Nucleus accumbens (tissue), 56 donors: ENCODE measurements at places on chromosomes 3 and 15.

GRCh38 chr3:43866529-43867353, 176.0 kb downstream of the ABHD5 start:
- DNase-seq: no peak

GRCh38 chr3:128549283-128550112, 56.5 kb upstream of the GATA2 start:
- DNase-seq: no peak

- DNase-seq: no peak
Measured at GRCh38 chr15:35440265-35440664, 105.7 kb downstream of the DPH6 start.

DNA sequence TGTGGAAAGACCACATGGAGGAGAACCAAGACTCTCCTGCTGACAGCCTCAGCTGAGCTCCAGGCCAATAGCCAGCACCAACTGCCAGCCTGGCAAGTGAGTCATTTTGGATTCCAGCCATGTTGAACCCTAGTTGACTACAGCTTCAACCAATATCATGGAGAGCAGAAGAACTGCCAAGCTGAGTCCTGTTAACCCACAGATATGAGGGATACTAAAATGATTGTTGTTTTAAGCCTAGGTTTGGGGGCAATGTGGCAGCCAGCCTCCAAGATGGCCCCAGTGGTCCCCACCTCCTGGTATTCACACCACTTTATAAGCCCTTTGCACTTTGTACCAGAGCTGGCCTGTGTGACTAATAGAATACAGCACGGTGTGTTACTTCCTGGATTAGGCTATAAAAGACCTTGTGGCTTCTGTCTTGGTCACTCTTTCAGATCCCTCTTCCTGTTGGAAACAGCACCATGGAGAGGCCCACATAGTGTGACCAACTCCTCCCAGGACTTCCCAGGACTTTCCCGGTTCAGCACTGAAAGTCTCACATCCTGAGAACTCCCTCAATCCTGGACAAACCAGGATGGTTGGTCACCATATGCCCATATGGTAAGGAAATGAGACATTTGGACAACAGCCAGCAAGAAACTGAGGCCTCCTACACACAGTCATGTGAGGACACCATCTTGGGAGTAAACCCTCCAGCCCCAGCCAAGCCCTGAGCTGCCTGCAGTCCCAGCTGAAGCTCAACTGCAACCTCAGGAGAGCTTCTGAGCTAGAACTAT, 32.4 kb upstream of the CDV3 start:
- DNase-seq: no peak

- DNase-seq: no peak
Measured at GRCh38 chr3:30476368-30477084, 129.9 kb upstream of the TGFBR2 start.

DNA sequence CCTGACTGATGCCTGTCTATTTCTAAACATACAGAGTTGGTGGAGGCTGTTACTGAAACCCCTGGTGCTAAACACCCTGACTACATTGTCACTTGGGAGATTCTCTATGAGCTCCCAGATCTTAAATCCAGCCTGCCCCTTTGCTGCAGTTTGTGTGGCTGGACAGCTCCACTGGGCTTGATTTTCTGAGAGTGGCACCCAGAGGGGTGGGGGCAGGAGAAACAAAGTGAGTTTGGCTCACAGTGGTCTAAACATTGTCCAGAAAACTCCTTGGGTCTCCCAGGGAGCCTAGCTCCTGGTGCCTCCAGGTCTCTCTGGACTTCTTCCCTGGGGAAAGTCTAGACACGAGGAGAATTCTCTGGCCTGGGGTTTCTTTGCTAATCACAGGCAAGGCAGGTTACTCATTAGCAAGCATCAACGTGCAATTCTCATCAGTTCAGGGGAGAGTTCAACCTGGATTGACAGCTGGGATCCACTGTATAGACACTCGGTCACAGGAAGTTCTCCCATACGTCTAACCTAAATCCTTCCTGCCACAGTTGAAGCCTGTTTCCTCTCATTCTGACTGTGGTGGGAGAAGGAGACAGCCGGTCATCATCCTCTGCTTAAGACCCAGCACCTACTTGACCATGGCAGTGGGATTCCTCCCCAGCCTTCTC, 7.1 kb upstream of the DLL4 start:
- no peak for DNase-seq

- DNase-seq: peak; percentile 50
Measured at GRCh38 chr3:8663177-8664061, 18.8 kb upstream of the SSUH2 start.

GRCh38 chr15:100653608-100654007, 51.2 kb downstream of the ASB7 start:
- no peak for DNase-seq

- no peak for DNase-seq
Measured at GRCh38 chr3:149020839-149021252, 29.5 kb downstream of the GYG1 start.

DNA sequence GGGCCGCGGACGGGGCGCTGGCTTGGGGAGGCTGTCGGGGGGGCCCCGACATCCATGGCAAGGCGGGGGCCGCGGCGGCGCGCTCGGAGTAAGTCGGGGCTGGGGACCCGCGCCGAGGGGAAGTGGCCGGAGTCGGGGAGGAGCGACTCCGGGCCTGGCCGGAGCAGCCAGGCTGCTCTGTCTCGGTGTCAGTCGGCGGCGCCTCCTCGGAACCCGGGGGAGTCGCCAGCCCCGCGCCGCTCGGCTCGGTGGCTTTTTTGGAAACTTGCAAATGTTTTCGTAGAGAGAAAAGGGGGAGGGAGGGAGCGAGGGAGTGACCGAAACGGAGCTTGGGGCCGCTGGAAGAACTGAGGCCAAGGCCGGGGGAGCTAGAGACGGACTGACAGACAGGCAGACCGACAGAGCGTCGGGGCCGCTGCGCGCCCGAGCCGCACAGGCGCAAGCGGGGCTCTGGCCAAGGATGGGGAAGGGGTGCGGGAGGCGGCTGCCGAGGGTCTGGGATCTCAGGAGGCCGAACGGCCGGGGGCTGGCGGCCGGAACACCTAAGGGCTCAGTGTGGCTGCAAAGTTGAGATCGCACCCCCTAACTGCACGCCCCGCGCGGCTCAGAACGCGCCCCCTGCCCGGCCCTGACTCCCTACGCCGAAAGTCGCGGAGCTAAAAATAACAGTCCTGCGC, 5.0 kb downstream of the PTH1R start:
- no peak for DNase-seq

DNA sequence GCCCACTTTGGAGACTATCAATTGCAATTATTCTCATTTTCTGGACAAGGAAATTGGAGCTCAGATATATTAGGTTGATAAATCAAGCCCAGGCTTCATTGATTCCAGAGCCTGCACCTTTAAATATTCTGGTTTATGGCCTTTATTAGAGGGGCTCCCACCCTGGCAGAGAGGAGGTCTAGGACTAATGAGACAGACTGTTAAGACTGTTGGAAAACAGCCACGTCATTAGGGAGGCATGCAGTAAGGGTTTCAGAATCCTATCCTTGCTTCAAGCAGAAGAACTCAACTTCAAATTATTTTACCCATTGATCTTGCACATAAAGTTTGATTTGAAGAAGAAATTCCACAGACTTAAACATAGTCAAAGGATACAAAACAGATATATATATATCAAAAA, 33.8 kb upstream of the KCNH8 start:
- DNase-seq: no peak

DNA sequence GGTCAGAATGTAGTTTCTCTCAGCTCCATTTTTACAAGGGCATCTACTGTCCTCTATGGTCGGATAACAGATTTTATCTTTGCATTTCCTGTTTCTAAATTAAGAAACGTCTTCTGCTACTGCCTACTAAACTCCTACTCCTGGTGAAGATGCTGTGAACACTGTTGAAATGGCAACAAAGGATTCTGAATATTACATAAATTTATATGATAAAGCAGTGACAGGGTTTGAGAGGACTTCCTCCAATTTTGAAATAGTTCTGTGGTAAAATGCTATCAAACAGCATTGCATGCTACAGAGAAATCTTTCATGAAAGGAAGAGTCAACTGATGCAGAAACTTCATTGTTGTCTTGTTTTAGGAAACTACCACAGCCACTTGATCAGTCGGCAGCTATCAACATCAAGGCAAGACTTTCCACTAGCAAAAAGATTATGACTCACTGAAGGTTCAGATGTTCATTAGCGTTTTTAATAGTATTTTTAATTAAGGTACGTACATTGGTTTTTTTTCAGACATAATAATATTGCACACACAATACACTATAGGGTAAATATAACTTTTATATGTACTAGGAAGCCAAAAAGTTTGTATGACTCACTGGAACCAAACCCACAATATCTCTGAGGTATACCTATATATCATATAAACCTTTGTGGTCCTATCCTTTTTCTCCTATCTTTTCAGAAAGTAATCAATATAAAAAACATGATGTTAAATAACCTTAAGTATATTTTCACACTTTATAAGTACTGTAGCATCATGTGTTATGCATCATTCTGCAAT, 156.1 kb downstream of the STAG1 start:
- DNase-seq: no peak

DNA sequence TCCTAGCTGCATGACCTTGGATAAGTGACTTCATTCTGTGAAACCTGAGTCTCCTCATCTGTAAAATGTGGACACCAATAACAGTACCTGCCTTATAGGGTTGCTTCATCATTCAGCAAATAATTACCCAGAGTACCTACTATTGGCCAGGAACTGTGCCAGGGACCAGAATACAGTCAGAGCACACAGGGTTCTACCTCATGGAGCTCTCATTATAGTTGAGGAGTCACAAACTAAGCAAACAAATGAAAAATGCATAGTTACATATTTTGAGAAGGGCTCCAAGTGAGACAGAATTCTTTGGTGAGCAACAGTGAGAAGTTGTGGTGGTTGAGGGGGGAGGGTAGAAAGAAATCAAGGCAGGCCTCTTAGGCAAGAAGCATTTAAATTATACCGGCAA, 308.6 kb upstream of the WNT5A start:
- DNase-seq: no peak

- no peak for DNase-seq
Measured at GRCh38 chr3:179363332-179363731, 15.8 kb downstream of the MFN1 start.

DNA sequence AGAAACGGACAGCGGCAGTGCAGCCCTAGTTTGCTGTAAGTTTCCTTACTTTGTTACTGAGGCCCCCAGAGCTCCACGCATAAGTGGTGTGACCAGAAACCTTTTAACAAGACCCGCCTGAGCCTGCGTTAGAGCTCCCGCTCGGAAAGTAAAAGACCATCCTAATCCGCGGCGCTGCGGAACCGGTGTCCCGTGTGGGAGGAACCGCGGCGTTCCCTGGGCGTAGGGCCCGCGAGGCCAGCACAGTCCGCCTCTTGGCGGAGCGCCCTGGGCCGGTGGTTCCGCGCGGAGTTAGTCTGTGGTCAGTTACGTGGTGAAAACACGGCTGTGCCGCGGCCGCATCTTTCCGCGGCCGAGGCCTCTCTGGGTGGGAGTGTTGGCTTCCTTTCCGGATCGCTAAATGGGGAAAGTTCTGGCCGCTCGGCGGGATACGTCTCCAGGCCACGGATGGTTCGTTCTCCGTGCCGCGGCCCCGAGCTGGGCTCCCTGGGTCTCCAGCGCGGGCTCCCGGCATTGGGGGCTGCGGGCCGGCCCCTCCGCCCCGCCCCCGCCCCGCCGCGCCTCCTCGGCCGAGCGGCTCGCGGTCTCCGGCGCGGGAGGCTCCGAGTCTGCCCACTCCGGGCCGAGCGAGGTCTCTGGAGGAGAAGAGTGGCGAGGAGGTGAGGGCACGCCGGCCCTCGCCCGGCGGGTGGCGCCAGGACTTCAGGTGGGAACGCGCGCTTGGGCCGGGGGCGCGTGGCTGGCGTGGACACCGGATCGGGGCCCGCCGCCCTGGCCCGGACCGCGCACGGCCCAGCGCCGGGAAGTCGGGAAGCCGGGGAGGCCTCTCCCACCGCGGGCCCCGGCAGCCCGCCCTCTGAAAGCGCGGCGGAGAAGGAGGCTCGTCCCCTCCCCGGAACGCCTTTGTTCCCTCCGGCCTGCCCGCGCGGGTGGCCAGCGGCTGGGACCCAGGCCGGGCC, 754 bp downstream of the B3GNT5 start:
- DNase-seq: no peak

- no peak for DNase-seq
Measured at GRCh38 chr3:143067201-143067600, 52.4 kb upstream of the CHST2 start.

- no peak for DNase-seq
Measured at GRCh38 chr3:50533316-50533715, 29.9 kb upstream of the CACNA2D2 start.

DNA sequence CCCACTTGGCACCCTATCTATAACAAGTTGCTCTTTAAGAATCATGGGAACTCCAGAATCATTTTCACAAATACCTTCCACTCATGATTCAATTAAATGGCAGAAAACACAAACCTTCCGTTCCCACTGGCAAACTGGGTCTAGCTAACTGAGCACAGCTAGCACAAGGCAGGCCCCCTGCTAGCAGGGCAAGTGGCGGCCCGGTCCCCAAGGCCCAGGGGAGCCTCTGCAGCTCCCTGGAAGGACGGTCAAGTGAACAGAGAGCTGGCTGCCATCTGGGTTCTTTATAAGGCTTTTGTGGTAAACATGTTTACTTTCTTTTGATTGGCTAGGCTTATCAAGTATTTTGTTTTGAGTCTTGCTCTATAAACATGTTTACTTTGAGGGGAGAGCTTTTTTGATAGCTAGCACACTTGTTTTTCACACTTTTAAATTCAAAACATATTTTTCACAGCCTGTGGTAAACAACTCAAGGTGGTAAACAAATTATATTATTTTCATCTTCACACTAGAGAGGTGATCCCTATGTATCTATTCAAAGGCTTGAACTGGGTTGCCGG, 81.4 kb downstream of the FOXP1 start:
- no peak for DNase-seq

- DNase-seq: no peak
Measured at GRCh38 chr3:24843955-24844354, 349.3 kb upstream of the THRB start.

DNA sequence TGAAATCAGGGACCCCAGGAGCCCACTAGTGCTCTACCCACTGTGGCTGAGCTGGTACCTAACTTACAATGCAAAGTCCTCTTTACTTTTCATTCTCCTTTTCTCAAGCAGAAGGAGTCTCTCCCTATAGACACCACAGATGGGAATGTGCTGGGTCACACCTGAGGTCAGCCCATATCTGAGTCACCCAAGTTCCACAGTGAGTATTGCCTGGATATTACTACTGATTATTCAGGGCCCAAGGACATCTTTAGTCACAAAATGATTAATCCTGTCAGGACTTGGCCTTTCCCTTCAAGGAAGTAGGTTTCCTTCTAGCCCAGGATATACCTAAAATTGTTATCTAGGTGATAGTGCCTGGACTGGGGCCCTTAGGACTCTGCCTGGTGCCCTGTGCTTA, 1305.2 kb downstream of the SI start:
- DNase-seq: no peak

- DNase-seq: no peak
Measured at GRCh38 chr15:77753939-77754338, 121.2 kb upstream of the LINGO1 start.

- DNase-seq: no peak
Measured at GRCh38 chr15:94229591-94230369, 1.6 kb upstream of the MCTP2 start.

DNA sequence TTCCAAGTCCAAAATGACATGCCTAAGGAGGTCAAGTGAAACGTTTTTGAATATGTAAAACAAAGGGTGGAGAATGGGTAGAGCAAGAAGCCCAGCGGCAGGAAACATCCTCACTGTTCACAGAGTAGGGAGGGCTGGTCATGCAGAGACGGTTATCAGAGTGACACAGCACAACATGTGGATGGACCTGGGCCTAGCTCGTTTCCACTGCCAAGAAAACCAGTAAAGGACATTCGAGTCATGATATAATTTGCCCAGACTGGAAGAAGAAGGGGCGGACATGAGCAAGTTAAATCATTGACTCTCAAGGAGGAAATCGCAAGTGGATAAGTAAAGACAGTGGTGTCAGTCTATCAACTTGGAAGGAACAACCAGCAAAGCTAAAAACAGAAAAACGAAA, 89.3 kb downstream of the LRIG1 start:
- no peak for DNase-seq
